ENCODE measurements at places on chromosomes 7 and 10.

DNA sequence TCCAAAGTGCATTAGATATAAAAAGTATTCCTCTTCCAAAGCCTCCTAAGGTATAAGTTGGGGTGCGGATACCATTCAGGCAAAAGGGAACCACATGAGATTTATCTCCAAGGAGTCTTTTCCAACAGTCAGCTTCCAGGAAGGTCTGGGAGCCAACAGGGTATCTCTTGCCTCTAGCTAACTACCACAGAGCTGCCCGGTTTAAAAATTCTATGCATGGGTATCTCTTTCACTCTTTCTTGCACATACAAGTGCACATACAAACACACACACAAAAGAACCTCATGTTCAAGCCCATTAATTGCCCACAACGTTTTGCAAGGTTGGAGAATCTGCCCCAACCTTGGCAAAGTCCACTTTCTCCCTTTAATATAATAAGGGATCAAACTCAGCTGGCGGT is 80.7 kb downstream of the CDK6 start:
- no peak for DNase-seq

DNA sequence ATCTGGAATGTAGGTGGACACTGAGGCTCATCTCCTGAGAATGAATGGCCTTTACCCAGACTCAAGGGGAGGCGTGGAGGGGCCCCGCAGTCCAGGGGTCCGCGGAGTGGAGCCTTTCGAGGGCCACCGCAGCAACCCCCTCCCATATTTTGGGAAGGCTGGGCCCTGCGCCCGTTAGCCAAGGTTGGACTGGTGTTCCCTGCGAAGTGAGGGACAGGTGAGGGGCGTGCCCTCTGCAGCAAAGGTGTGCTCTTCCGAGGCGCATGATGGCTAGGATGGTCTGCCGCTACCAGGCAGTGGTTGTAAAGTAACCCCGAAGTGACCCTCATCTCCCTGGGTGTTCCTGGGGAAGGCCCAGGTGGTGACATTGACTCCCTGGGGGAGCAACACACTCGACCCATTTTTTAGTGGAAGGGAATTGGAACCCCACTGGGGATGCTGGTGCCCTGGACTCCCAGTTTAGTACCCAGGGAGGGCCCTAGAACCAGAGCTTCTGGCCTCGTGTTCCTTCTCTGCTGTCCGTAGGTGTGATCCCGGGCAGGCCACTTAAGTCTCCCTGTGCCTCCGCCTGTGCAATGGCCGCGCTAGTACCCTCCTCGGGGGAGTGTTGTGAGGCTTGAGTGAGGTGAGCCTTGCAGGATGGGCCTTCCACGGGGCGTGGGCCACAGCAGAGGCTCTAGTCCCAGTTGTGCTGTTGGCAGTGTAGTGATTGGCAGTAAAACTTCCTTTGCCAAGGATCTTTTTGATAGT is 779 bp downstream of the FAM241B start:
- DNase-seq = no peak

GRCh38 chr10:17749890-17750289 is 2.1 kb upstream of the TMEM236 start:
- DNase-seq = no peak

GRCh38 chr7:133461421-133461820 is 208.5 kb downstream of the EXOC4 start:
- DNase-seq = no peak

- no peak for DNase-seq
These were observed 81.4 kb downstream of the VIM start for GRCh38 chr10:17309435-17309834.

GRCh38 chr10:78802866-78803265 is 265.9 kb upstream of the ZMIZ1 start:
- no peak for DNase-seq

DNA sequence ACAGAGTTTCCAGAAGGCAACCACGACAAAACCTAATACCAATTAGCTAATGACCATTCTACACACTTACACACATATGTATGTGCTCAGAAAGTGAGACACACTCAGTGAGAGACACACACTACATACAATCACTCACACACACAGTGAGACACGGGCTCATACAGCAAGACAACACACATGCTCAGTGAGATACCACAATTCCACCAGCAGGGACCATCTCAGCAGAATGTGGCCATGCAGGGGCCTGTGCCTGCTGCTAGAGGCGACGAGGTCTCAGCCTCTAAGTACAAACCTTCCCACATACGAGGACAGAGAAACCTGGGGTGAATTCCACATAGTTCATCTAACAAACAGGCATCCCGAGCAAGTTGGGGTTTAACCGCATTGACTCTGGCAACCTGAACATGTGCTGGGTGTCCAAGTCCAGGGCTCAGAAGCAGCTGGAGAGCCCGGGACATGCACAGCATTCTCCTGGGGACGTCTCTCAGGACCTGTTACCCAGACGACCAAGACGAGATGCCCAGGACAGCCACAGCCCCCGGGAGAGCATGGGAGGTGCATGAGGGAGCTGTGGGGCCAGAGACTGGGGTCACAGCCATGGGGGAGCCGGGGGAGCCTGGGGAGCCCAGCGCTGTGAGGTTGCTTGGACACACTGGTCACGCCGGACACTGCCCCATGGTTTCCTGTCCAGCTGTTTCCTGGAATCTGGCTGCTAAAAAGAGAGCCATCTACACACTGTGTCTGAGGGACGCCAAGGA is 523.6 kb downstream of the PTPRN2 start:
- DNase-seq = no peak

GRCh38 chr10:112698133-112698817 is 251.3 kb downstream of the VTI1A start:
- no peak for DNase-seq

DNA sequence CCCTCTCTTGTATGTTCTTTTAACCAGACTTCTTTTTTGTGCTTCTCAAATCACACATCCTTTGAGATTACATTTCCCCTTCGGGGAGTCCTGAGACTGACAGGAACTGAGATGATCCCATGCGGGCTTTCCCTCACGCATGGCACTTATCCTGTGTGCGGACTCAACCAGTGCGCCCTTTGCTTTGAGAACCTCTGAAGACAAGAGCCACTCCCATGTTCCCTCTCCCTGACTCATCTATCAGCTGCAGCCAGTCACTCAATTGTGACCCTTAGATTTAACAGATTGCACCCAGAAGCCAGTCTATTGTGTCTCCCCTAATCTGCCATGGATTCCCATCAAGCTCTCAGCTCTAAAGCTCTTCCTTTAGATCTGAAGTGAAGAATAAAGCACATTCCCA is 353.9 kb upstream of the MEOX2 start:
- DNase-seq = no peak

- no peak for DNase-seq
These were observed 335.4 kb downstream of the PARD3 start for GRCh38 chr10:34479520-34480179.

DNA sequence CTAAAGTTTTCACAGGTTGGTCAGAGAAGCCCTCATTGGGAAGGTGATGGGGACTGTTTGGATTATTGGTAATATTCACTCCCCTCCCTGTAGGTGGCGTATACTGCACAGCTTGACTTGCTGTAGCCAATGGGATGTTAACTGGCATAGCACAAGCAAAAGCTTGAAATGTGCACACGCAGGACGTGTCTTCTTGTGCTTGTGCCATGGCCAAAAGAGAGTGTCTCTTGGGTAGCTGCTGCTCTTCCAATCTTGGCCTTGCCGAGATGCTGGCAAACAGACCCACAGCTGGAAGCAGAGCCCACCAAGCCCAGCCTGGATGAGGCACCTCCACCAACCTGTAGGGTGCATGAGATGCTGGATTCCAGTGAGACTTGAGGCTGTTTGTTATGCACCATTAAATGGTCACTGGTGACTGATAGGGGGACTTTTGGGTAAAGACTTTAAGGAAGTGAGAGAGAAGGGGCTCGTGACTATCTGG is 266.0 kb downstream of the GRID1 start:
- DNase-seq = no peak

GRCh38 chr10:22740180-22740579 is 25.8 kb upstream of the PIP4K2A start:
- DNase-seq = no peak

DNA sequence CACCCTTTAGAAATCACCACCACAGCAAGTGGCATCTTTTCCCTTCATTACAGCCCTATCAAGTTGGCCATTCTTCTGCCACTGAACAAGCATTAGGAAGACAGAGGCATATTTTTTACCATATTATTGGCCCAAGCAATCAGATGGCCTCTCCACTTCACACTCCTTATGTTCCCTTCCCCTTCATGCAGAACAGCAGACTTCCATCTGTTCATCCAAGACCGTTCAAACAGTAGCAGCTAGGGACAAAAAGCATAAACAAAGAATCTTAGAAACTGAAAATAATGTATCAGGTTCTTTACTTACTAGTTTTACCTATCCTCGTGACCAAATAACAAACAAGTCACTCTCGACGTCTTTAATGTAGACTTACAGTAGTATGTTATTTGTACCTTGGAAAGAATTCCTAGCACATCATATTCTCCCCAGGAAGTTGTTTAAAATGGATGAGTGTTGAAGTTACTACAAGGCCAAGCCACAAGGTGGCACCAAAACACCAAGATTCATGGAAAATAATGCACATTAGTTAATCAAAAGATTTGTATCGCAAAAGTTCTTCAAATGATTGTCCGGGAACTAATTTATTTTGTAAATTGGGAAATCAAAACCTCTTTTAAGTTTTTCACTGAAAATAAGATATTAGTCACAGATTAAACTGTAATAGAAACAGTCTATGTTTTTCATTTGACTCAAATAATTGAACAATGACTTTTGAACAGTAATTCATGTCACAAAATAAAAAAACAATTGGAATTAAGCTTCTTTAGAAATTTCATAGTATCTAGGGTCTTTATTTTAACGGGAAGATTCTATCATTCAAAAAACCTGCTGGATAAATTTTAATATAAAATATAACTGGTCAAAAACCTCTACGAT is 112.1 kb downstream of the VPS41 start:
- peak; percentile 6 for DNase-seq

DNA sequence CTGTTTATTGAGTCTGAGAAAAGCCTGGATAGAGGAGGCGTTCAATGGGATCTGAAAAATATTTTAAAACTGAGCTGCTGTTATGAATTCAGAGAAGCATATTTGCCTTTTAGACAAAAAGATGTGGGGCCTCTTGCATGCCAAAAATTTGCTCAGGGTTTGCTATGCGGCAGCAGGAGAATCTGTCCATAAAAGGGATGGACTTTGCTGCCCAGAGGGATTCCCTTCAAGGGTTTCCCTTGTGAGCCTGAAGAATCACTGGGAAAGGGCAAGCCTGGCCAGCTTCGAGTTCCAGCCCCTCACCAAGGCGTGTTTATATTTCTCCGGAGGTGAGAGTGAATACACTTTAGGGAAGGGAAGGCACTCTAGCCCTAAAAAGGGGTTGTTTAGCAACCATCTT is 55.5 kb upstream of the CALD1 start:
- DNase-seq = no peak

DNA sequence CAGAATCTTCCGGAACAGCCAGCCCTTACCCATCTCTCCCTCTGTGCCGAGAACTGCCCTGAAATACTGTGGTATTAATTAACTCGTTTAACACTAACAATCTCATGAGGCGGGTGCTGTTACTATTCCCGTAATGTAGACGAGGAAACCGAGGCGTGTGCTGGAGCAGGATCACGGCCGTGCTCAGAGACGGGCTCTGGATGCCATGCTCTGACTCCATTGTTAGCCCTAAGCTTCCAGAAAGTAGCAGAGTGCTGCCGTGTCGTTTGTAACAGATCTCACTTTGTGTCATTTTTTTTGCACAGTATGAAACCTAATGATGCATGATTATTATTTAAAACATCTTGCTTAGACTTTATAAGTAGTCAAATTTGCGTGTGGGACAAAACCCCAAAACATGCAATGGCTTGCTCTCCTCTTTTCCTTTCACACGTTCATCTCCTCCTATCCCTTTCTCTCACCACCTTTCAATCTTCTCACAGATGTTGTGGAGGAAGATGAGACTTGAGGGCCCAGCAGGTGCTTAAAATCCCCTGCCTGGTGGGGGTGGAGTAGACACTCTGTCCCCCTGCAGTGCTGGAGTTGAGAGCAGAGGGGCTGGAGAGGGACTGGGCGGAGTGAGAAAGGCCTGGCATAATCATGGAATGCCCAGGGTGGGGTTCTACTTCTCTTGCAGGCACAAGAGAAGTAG is 482 bp upstream of the ACTR3C start:
- DNase-seq = no peak

DNA sequence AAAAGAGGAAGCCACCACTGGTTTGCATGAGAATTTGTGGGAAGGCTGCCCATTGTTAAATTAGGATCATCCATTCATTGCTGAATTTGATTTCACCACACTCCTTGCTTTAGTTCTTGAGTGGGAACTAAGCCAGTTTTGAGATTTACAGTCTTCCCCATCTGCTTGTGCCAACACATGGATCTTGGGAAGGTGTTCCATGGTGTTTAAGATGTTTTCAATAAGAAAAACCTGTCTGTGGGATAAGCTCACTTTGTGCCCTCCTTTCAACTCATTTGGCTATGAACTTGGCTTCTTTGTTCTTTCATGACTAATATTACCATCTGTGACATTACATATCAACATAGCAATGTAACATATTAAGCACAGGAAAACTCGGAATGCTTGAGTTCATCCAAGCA is 73.2 kb downstream of the INHBA start:
- no peak for DNase-seq

- no peak for DNase-seq
These were observed 42.5 kb downstream of the DLD start for GRCh38 chr7:107933386-107934013.

DNA sequence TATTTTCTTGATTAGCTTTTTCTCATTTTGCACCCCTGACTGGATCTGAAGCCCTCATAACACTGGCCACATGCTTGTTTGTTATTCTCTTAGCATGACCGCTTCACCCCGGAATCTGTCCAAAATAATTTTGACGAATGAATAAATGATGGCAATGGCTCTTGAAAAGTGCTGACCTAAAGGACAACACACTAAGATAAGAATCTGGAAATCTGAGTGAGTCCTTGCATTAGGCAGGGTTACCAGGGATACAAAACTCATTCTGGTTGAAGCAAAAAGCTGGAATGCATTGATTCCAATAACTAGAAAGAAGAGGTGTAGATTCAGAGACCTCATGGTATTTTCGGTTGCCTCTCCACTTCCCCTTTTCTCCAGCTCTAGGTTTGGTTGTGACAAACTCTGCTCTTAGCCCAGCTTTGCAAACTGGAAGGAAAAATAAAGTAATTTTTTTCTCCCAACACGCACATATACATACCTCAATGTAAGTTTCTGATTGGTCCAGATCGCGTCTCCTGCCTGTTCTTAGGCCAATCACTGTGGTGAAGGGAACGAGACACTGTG is 157.4 kb downstream of the SKIDA1 start:
- DNase-seq = no peak

GRCh38 chr10:131563411-131563810 is 251.9 kb upstream of the TCERG1L start:
- DNase-seq = no peak

GRCh38 chr7:1892011-1892965 is 222.2 kb downstream of the ELFN1 start:
- no peak for DNase-seq

GRCh38 chr7:108014747-108015682 is 12.1 kb upstream of the LAMB1 start:
- DNase-seq = no peak

DNA sequence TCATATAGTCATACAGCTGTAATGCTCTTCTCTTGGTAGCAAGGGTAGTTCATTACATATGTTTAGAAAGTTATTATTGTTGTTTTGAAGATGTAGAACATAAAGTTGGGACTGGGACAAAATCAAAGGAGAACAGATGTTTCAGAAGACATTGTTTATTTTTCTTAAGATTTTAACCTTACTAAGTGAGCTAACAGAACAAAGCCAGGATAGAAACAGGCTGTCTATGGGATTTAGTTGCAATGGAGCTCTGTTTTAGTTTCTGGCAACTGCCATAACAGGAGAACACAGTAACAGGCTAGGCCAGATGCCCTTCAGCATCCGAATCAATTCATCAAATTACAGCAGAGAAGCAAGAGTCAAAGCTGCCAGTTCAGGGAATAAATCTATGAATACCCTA is 382.4 kb downstream of the ARL4A start:
- DNase-seq = no peak
